Left lung (tissue), 14 donors: ENCODE measurements at places on chromosomes 2 and 18.

- no peaks in the 10 kb centered on the region for H3K27me3 ChIP-seq
- no peak for DNase-seq
- H3K36me3 ChIP-seq, result no peaks in the 10 kb centered on the region
Observed at GRCh38 chr2:174914853-174915760, 90.1 kb downstream of the CHN1 start.

DNA sequence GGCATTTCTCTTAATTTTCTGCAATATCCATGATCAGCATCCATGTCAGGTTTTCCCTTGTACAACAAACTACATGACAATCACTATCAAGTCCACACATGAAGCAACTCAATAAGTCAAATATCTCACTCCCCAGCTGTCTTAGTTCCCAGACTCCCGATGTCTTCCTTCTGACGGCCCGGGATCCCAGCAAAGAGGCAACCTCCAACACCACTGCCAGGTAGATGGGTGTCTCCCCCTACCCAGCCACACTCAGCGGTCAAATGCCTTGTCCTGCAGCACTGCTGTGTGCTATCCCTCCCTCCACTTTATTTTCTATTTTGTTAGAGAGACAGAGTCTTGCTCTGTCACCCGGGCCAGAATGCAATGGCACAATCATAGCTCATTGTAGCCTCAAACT lies 23.3 kb downstream of the TRABD2A start:
- H3K4me3 ChIP-seq, result no peak overlapping the region
- H3K27me3 ChIP-seq, result no peaks in the 10 kb centered on the region
- H3K4me1 ChIP-seq, result no peaks in the 10 kb centered on the region
- H3K27ac ChIP-seq, result no peak overlapping the region
- no peak for DNase-seq
- H3K36me3 ChIP-seq, result no peaks in the 10 kb centered on the region

- no peak for DNase-seq
- H3K27ac ChIP-seq, result peak overlapping the region; percentile 99
- H3K36me3 ChIP-seq, result no peaks in the 10 kb centered on the region
Observed at GRCh38 chr18:23584019-23584983, 2.0 kb downstream of the NPC1 start.

DNA sequence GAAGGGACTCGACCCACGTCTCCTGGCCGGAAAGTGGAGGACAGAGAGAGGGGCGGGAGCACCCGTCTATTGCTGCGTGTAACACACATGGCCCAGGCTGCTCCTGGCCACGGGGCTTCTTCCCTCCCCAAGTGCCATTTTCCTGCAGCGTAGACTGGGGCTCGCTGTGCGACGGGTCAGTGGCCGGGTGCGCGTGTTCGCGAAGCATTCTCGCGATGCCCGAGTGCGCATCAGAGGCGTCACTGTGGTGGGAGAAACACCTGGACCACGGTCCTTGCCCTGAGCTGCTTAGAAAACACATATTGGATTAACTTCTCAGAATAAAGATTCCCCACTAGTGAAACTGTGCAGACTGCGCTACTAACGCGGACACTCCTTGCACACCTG lies 200.8 kb downstream of the EIPR1 start:
- H3K4me3 ChIP-seq, result no peak overlapping the region
- no peak for DNase-seq
- no peaks in the 10 kb centered on the region for H3K36me3 ChIP-seq
- no peaks in the 10 kb centered on the region for H3K4me1 ChIP-seq
- no peak overlapping the region for H3K27ac ChIP-seq

GRCh38 chr18:27298214-27298804 lies 113.2 kb upstream of the CHST9 start:
- no peak overlapping the region for H3K27ac ChIP-seq
- no peaks in the 10 kb centered on the region for H3K36me3 ChIP-seq
- DNase-seq, result peak; percentile 22

DNA sequence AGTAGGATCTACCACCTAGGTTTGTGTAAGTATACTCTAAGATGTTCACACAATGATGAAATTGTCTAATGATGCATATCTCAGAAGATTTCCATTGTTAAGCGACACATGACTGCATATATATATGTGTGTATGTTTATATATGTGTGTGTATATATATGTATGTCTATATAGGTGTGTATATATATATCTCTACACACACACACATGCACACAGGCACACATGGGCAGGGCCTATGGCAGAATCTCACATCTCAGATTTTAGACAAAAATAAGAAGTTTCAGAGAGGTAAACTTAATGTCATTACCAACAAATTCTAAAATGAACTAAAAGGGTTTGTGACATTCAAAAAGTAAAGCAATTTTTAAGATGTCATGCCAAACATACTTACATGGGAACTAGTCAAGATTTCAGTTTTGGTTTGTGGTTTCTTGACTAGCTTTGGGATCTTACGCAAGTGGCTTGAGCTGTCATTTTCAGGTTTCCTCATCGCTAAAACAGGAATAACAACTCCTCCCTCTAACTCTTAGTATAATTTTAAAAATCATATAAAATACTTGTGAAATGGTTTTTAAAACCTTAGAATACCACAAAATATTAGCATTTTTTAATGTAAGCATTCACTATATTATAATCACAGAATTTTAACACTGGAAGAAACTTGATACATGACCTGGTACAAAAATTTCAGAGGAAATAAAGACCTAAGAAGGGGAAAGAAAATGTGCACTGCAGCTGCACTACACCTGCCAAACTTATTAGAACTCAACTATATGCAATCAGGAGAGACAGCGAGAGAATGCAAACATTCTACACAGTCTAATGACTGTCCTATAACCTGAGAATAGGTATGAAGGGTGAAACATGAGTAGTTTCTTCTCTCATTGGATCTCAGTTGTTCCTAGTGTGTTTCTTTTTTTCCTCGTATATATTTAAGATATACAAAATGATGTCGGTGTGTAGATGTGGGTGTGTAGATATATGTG lies 75.7 kb downstream of the TTC21B start:
- H3K36me3 ChIP-seq, result no peaks in the 10 kb centered on the region
- no peak overlapping the region for H3K4me3 ChIP-seq
- no peaks in the 10 kb centered on the region for H3K4me1 ChIP-seq
- no peak for DNase-seq
- no peaks in the 10 kb centered on the region for H3K27me3 ChIP-seq

GRCh38 chr18:31294199-31294747 lies 23.7 kb upstream of the DSG1 start:
- no peak overlapping the region for H3K27ac ChIP-seq
- DNase-seq, result peak; percentile 30
- H3K4me1 ChIP-seq, result no peaks in the 10 kb centered on the region
- H3K36me3 ChIP-seq, result no peaks in the 10 kb centered on the region

GRCh38 chr18:3150274-3150673 lies 69.5 kb downstream of the MYOM1 start:
- H3K36me3 ChIP-seq, result no peaks in the 10 kb centered on the region
- DNase-seq, result no peak
- no peak overlapping the region for H3K27ac ChIP-seq
- no peaks in the 10 kb centered on the region for H3K27me3 ChIP-seq

- H3K36me3 ChIP-seq, result no peaks in the 10 kb centered on the region
- DNase-seq, result no peak
Observed at GRCh38 chr18:10020171-10020570, 106.4 kb downstream of the VAPA start.

- DNase-seq, result no peak
- no peaks in the 10 kb centered on the region for H3K4me1 ChIP-seq
- H3K27me3 ChIP-seq, result no peaks in the 10 kb centered on the region
- H3K36me3 ChIP-seq, result no peaks in the 10 kb centered on the region
Observed at GRCh38 chr18:55047546-55047945, 88.3 kb upstream of the CCDC68 start.

- peaks cover 3% of the 10 kb centered on the region for H3K4me1 ChIP-seq
- no peaks in the 10 kb centered on the region for H3K27me3 ChIP-seq
- peak overlapping the region; percentile 91 for H3K27ac ChIP-seq
- H3K36me3 ChIP-seq, result no peaks in the 10 kb centered on the region
- no peak overlapping the region for H3K4me3 ChIP-seq
Observed at GRCh38 chr2:233075966-233076339, 15.8 kb downstream of the INPP5D start.

DNA sequence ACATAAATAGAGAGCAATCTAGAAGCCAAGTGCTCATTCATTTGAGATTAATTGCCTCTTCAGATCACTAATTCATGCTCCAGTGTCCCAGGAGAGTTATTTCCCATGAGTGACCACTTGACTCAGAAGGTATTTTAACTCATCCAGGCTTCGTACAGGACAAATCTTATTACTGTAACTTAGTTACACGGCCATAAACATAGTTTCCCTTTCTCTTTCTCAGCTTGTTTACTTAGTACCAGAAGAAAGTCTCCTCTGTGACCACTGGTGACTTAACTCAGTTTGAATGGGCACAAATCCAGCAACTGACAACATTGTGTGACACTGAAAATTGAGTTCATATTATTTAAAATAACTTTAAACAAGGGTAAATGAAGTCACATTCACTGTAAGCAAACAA lies 25.3 kb downstream of the MMADHC start:
- no peaks in the 10 kb centered on the region for H3K36me3 ChIP-seq
- peaks cover 5% of the 10 kb centered on the region for H3K27me3 ChIP-seq
- DNase-seq, result no peak

- H3K27ac ChIP-seq, result peak overlapping the region; percentile 65
- H3K4me1 ChIP-seq, result peaks cover 17% of the 10 kb centered on the region
- DNase-seq, result peak; percentile 62
- H3K4me3 ChIP-seq, result no peak overlapping the region
- no peaks in the 10 kb centered on the region for H3K36me3 ChIP-seq
Observed at GRCh38 chr2:96665083-96665569, 22.6 kb downstream of the FER1L5 start.

DNA sequence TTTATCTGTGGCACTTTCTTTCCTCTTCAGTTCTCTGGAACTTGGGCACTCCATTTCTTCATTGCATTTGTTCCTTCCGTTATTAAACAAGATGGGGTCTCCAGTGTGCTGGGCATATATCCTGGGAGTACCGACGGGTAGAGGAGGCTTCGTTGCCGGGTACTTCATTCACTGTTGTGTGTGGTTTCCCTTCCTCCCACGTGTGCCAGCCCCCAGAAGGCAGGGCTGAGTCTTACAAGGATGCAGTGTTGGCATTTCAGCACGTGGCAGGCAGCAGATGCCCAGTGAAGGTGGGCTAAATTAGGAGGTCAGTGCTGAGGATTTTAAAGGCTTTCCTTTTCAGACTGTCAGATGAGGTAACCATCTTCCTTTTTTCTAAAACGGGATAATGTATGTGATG lies 58.6 kb downstream of the MGAT5 start:
- no peak for DNase-seq
- H3K36me3 ChIP-seq, result no peaks in the 10 kb centered on the region
- H3K27ac ChIP-seq, result no peak overlapping the region
- H3K27me3 ChIP-seq, result no peaks in the 10 kb centered on the region
- H3K4me3 ChIP-seq, result no peak overlapping the region
- peaks cover 18% of the 10 kb centered on the region for H3K4me1 ChIP-seq

DNA sequence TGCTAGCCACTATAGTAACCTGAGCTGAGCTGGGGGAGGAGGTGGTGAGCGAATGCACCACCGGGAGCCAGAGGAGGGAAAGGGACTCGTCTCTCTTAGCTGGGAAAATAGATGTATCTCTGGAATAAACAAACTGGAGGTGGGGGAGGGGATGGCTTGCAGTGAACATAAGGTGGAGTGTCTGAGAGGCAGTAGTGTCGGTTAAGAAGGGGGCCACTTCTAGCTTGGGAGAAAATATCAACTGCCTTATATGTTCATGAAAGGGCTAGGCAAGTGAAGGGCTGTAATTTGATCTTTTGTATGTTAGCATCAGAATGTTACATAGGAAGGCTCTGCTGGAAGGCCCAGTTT lies 2.2 kb downstream of the SETBP1 start:
- H3K4me1 ChIP-seq, result peaks cover 3% of the 10 kb centered on the region
- no peaks in the 10 kb centered on the region for H3K36me3 ChIP-seq
- no peak overlapping the region for H3K4me3 ChIP-seq
- no peak for DNase-seq
- H3K27me3 ChIP-seq, result no peaks in the 10 kb centered on the region

DNA sequence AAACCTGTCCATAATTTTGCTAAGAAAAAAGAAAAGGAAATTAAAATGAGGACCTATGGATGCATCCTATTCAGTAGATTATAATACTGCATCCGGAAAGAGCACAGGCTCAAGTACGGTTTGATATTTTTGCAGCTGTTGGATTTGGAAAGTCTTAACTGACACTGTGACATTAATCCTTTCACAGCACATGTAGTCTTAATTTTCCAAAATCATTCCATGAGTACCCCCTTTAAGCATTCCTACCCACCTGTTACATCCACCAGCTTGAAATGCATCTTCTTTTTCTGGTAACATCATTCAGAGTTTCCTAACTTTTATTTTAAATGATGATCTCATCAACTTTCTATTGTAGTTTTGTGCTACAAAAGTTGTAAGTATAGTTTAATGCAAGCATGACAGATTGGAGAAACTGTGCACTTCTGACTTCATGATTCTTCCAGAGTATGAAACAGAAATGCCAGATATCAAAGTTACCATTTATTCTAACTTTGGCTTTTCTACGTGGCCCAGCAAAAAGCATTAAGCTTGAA lies 113.5 kb downstream of the ESCO1 start:
- H3K27me3 ChIP-seq, result no peaks in the 10 kb centered on the region
- DNase-seq, result no peak
- no peaks in the 10 kb centered on the region for H3K4me1 ChIP-seq
- H3K4me3 ChIP-seq, result no peak overlapping the region
- H3K36me3 ChIP-seq, result no peaks in the 10 kb centered on the region
- H3K27ac ChIP-seq, result no peak overlapping the region

- no peak overlapping the region for H3K27ac ChIP-seq
- no peak for DNase-seq
- H3K4me1 ChIP-seq, result no peaks in the 10 kb centered on the region
- H3K4me3 ChIP-seq, result no peak overlapping the region
Observed at GRCh38 chr2:100939445-100939844, 62.6 kb upstream of the RPL31 start.

DNA sequence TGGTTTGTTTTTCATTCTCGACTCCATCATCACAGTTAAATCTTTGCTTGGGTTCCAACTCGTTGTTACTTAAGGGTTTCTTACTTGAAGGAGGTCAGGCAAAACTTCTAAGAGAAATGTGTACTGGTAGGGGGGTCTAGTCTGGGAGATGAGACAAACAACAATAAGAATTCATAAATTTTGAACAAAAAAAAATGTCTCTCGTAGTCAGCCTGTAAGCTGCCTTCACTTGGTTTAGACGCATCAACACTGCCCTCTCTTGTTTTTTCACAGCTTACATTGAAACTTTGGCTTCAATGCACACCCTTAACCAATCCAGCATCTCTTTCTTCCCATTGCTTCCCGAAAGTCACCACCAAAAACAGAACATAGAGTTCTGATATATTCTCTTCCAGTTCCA lies 576.4 kb upstream of the PIK3C3 start:
- no peaks in the 10 kb centered on the region for H3K36me3 ChIP-seq
- H3K27me3 ChIP-seq, result no peaks in the 10 kb centered on the region
- DNase-seq, result peak; percentile 67
- H3K4me3 ChIP-seq, result no peak overlapping the region

- peak overlapping the region; percentile 26 for H3K27ac ChIP-seq
- H3K4me3 ChIP-seq, result no peak overlapping the region
- peak; percentile 77 for DNase-seq
- H3K36me3 ChIP-seq, result no peaks in the 10 kb centered on the region
- peaks cover 11% of the 10 kb centered on the region for H3K4me1 ChIP-seq
- no peaks in the 10 kb centered on the region for H3K27me3 ChIP-seq
Observed at GRCh38 chr2:223041527-223042109, 10.4 kb upstream of the KCNE4 start.
